Natural killer cell treated with Interleukin-12 subunit alpha and Interleukin-12 subunit beta and Interleukin-15 and Interleukin-18, amount 100 ng/mL, for 72 hours (primary cell): ENCODE measurements at places on chromosomes 1 and 21.
A peak's percentile ranks its signal among the peaks of the same experiment; 100 is the strongest.

DNA sequence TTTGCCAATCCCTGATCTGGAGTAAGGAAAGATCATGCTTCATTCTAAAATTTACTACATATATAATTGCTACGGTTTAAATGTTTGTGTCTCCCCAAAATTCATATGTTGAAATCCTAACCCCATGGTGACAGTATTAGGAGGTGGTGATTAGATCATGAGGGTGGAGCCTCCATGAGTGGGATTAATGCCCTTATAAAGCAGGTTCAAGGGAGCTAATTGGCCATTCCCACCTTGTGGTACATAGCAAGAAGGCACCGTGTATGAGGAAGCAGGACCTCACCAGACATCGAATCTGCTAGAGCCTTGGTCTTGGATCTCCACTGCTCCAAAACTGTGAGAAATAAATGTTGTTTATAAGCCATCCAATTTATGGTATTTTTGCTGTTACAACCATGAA is 55.5 kb downstream of the GADD45A start:
- no peak for DNase-seq

- no peak for DNase-seq
Measured at GRCh38 chr21:24759348-24760075, 847.8 kb downstream of the MRPL39 start.

- DNase-seq, result no peak
Measured at GRCh38 chr1:201706109-201706508, 122.8 kb upstream of the IPO9 start.

DNA sequence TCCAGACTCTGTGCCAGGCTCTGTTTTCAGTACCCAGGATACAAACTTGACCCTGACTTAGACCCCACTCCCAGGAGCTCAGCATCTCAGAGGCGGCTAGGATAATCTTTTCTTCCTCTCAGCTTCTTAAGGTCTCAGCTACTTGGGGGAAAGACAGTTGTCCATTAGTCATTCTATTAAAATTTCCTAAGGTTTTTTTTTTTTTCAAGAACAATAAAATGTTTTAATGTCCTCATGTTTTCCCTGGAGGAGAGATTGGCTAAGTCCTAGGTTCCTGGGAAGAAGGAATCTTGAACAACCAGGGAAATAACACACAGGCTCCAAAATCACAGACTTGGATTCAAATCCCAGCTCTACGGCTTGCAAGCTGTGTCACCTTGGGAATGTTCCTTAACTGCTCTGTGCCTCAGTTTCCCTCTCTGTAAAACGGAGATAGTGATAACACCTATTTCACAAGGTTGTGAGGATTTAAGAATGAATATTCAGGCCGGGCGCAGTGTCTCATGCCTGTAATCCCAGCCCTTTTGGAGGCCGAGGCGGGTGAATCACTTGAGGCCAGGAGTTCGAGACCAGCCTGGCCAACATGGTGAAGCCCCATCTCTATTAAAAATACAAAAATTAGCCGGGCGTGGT is 33.0 kb downstream of the CDK18 start:
- peak; percentile 13 for DNase-seq

GRCh38 chr1:234601301-234602017 is 8.5 kb downstream of the IRF2BP2 start:
- DNase-seq, result no peak

DNA sequence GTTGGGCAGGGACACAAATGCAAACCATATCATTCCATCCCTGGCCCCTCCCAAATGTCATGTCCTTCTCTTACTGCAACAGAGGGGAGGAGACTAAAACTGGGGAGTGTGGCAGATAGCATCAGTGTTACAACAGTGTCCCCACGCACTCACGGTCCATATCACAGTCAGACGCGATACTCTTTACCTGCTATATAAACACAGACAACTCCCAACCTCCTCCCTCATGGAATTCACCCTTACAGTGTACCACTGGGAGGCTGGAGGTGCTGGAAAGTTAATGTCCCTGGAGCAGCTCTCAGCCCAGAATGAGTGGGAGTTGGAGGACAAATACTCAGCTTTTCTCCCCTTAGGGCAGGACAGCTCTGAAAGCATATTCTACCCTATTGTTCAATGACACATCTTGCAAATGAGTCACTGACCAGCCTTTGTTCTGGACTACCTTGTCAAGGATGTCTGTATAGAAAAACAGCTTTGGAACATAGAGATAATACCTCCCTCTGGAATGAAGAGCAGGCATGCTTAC is 445.9 kb downstream of the SETD4 start:
- no peak for DNase-seq
